ENCODE measurements at places on chromosomes 6 and 20. TPM values are rescaled to one million over a fixed set of nuclear protein-coding genes. Genes with fewer than 3 reads are reported as not detected.

The NUS1 gene
- polyA plus RNA-seq: 15.7 TPM

The MCHR2 gene
- not detected for polyA plus RNA-seq

The PKHD1 gene
- polyA plus RNA-seq: not detected

The CBLN4 gene
- polyA plus RNA-seq: not detected

The LY6G6C gene
- not detected for polyA plus RNA-seq
